Fibroblast of skin of left quadriceps (primary cell): ENCODE measurements at places on chromosomes 13 and 19.

GRCh38 chr19:28075229-28075628 lies 1137.7 kb downstream of the UQCRFS1 start:
- no peak for DNase-seq

GRCh38 chr19:35202722-35203688 lies 25.5 kb downstream of the FAM187B start:
- DNase-seq, result no peak

GRCh38 chr19:41305927-41306793 lies 3.8 kb upstream of the CCDC97 start:
- DNase-seq, result no peak

- DNase-seq, result no peak
Observed at GRCh38 chr19:21202865-21203494, 61.1 kb downstream of the ZNF431 start.

DNA sequence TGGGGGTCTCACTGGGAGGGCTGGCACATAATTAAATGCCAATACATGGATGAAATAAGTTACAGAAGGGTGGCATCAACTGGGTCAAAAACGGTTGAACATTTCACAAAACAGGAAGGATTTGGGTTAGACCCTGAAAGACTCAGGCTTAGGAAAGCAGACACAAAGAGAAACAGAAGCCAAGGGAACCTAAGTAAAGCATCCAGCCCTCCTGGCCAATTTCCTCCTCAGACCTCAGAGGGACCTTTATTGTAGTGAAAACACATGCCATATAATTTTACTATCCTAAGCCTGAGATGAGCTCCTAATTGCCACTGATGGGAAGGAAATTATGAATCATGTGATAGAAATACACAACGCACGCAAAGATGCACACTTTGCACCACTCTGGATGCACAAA lies 12.1 kb upstream of the CEACAM3 start:
- DNase-seq, result no peak

GRCh38 chr19:50826492-50827240 lies 3.1 kb upstream of the KLK1 start:
- DNase-seq, result no peak

GRCh38 chr19:34135054-34135800 lies 37.1 kb upstream of the LSM14A start:
- no peak for DNase-seq
